ENCODE measurements at places on chromosomes 6 and 20. TPM values are rescaled to one million over a fixed set of nuclear protein-coding genes. Genes with fewer than 3 reads are reported as not detected.

Gene EMILIN3
- total RNA-seq = 0.53 TPM

Gene POU3F2
- not detected for total RNA-seq

Gene BEND6
- total RNA-seq = 1.3 TPM

Gene HSPA12B
- 64.8 TPM for total RNA-seq

DNA sequence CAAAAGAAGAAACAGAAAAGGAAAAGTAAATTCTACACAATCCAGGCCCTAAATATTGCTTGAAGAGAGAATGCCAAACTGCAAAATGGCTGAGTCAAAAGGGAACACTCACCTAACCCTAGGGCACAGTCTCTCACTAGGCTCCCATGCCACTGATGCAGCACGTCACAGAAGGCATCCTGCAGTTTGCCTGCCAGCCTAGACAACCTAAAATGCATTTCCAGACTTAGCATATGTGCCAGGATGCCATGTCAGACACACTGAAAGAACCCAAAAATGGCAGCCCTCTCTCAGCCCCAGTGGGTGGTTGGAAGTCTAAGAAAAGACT, 10.6 kb upstream of the SIRPD start:
- H3K27me3 ChIP-seq = no peaks in the 10 kb centered on the region
- no peaks in the 10 kb centered on the region for H3K36me3 ChIP-seq
- H3K4me1 ChIP-seq = no peaks in the 10 kb centered on the region
- no peak overlapping the region for H3K4me3 ChIP-seq
- no peak for DNase-seq

GRCh38 chr20:44083220-44083933, 103.6 kb downstream of the JPH2 start:
- DNase-seq = peak; percentile 61
- no peaks in the 10 kb centered on the region for H3K27me3 ChIP-seq
- no peak overlapping the region for H3K27ac ChIP-seq
- no peaks in the 10 kb centered on the region for H3K36me3 ChIP-seq

- H3K27me3 ChIP-seq = no peaks in the 10 kb centered on the region
- H3K4me1 ChIP-seq = no peaks in the 10 kb centered on the region
- peak; percentile 34 for DNase-seq
- peak within 1 kb of the TSS; percentile 70 for H3K4me3 ChIP-seq
These were observed at the start of gene MARCKS for GRCh38 chr6:113856625-113857555. Gene MARCKS (plus strand): TSS chr6:113857345. CDS start chr6:113857746, 401 bp downstream.

DNA sequence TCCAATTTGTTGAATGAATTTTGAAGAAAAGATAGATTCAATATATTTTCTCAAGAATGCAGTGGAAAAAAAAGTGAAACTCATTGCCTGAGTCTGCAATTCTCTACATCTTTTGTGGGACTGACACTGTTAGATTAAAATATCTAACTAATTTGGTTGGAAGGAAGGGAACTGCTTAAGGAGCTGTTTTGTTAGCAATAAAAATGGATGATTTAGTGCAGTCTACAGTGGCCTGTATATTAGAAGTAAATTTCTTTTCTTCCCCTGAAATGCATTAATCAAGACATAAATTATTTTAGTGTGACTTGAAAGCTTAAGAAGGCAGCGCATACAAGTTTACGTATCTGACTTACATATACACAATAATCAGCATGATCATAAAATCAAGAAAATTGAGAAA, 1332.6 kb downstream of the EPHA7 start:
- no peaks in the 10 kb centered on the region for H3K36me3 ChIP-seq
- no peaks in the 10 kb centered on the region for H3K27me3 ChIP-seq
- no peak overlapping the region for H3K4me3 ChIP-seq
- no peaks in the 10 kb centered on the region for H3K4me1 ChIP-seq
- no peak overlapping the region for H3K27ac ChIP-seq

DNA sequence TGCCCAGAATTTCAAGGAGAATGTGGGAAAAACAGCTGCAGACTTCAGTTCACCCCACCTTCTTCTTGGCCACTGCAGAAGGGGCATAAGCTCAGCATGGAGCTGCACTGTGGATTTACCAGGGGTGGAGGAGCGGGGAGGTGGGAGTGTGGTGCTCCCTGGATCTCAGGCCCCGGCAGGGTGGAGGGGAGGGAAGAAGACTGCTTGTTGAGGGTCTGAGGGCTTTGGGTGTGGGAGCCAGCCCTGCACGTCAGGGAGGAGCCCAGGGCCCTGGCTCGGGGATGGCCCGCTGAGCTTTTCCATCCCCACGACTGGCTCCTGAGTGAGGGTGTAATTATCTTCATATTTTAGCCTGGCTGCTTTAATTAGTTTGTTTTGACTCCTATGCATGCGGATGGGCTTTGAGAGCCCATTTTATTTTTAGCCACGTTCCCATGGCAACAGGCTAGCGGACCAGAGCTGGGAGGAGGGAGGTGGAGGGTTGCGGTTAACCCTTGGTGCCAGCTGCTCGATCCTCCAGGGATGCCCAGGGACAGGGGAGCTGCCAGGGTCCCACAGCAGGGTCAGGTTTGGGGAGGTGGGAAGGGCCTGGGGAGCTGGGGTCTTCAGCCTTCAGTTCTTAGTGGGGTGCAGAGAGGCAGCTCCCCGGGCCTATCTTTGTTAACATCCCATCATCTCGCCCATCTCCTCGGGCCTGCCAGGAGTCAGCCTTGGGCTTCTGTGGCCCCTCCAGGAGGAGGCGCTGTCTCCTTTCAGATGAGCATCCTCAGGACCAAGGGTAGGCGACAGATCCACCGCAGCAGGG, 68.2 kb downstream of the RAB44 start:
- H3K36me3 ChIP-seq = no peaks in the 10 kb centered on the region
- H3K27me3 ChIP-seq = no peaks in the 10 kb centered on the region
- H3K27ac ChIP-seq = no peak overlapping the region

- H3K27me3 ChIP-seq = peaks cover 9% of the 10 kb centered on the region
- no peak within 1 kb of the TSS for H3K27ac ChIP-seq
- H3K36me3 ChIP-seq = no peaks in the 10 kb centered on the region
- peak within 1 kb of the TSS; percentile 92 for H3K4me3 ChIP-seq
- no peak for DNase-seq
- peaks cover 8% of the 10 kb centered on the region for H3K4me1 ChIP-seq
These were observed at the start of gene SLC4A11 for GRCh38 chr20:3239026-3239866. Gene SLC4A11 (minus strand): TSS chr20:3239190. CDS start chr20:3239137, 53 bp downstream.

- peak within 1 kb of the TSS; percentile 53 for H3K4me3 ChIP-seq
- H3K36me3 ChIP-seq = no peaks in the 10 kb centered on the region
These were observed at the start of gene PAK5 for GRCh38 chr20:9838378-9839295. Gene PAK5 (minus strand): TSS chr20:9839076. CDS start chr20:9644328, 194,748 bp downstream.

DNA sequence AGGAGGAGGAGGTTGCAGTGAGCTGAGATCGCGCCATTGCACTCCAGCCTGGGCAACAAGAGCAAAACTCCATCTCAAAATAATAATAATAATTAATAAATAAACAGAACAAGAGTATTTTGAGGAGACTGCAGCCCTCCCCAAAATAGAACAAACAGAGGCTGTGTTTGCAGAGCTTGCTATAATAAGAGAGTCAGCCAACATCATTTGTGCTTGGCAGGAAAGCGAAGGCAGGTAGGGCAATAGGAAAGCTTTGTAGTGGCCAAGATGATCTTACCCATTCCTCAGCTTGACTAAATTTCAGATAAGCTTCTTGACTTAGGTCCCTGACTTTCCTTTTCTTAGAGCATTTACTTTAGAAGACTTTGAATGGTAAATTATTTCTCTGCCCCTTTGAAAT, 6.7 kb downstream of the C6orf141 start:
- no peak overlapping the region for H3K27ac ChIP-seq
- no peak for DNase-seq

DNA sequence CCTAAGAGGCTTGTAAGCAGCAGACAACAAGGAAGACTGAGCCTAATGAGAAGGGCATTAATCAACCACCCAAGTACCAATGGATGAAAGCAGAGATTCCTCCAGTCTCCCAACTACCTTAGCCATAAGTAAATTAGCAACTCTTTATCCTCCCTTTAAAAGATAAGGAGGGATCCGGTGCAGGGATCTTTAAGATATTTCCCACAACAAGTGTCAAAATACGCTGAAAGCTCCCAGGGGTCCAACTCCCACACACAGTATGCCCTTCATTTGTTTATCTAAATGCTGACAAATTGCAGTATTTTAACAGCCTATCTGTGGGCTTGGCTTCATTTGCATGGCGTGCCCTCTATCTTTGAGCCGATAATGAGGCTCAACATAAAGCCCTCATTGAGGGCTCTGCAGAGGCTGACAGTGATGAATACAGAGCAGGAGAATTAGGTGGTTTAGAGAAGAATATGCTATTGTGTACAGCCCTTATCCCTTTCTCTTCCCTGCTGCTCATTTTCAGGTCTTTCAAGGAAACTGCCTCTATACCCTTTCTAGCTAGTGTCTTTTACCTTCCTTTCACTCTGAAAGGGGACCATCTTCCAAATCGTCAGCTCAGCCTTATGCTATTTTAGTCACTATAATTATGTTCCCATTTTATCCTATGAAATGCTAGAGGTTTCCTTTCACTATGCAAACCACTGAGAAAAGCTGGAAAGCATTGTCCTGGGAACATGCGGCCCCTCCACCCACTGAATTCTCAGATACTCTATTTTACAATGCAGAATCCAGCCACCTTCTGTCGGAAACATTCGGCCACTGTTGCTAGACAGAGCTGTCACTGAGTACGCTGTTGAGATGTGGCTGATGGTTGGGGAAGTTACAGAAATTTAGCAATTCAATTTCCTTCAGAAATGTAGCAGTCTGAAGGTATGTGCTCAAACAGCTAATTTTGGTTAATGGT, 575.2 kb upstream of the JAG1 start:
- H3K4me1 ChIP-seq = no peaks in the 10 kb centered on the region
- H3K27me3 ChIP-seq = no peaks in the 10 kb centered on the region
- no peaks in the 10 kb centered on the region for H3K36me3 ChIP-seq
- no peak for DNase-seq

DNA sequence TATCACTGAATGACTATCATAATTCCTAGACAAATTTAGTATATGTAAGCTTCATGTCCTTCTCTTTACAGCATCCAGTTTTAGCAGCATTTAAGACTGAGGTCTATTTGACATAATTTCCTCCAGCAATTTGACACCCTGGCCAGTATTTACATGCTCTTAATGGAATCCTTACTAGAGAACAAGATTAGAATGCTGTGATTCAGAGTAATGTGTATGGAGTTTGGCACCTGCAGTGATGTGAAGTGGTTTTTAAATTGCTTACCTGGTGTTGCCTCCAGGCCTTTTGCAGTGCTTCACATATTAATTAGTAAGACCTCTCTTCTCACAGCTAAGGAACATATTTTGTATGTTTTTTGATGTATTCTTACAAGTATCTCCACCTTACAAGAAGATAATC, 9.8 kb downstream of the NKX2-4 start:
- no peak for DNase-seq
- H3K4me1 ChIP-seq = no peaks in the 10 kb centered on the region
- no peaks in the 10 kb centered on the region for H3K27me3 ChIP-seq
- H3K4me3 ChIP-seq = no peak overlapping the region

DNA sequence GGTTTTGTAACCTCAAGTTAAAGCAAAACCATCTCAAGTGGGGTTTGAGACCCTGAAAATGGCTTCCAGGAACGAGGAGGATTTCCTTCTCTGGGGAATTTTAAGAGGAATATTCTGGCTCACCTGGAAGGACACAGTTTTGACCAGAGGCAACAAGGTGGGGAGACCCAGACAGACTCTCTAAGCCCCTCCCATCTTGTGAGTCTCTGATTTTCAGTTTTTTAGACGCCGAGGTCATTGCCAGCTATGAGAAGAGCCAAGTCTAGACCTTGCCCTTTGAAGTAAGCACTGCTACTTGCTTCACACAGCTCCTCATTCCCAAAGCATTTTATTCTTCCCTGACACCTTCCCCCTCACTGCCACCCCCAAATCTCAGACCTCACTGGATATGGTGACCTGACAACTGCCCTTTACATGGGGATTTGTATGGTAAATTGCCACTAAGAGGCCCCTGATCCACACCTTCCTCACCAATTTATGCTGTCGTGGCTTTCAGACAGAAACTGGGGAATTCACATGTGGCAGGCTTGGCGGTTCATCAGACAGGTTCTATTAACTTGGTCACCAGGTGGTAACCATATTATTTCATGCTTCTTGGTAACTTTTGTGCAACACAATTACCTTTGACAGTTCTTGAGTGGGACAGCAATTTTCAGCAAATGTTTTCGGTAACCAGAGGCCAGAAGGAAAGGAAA, 116.2 kb downstream of the ISM1 start:
- H3K36me3 ChIP-seq = no peaks in the 10 kb centered on the region
- no peak overlapping the region for H3K4me3 ChIP-seq
- no peak overlapping the region for H3K27ac ChIP-seq
- no peaks in the 10 kb centered on the region for H3K27me3 ChIP-seq
- DNase-seq = no peak
- no peaks in the 10 kb centered on the region for H3K4me1 ChIP-seq

DNA sequence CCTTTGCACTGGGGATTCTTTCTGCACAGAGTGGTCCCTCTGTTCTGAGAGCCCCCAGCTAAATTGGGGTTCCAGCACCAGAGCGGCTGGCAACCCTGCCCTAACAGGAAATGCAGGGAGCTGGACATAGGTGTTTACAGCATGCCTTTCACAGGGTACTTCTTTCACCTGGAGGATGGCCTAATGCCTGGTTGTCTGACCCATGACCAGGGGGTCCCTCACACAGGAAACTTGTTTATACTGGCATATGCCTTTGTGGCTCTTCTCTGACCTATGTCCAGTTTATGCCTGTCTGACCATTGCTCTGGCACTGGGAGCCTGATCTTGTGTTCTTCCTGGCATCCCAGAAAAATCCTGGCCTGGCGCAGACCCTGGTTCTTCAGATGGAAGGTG, 66.1 kb downstream of the AFG1L start:
- no peaks in the 10 kb centered on the region for H3K27me3 ChIP-seq
- no peak overlapping the region for H3K4me3 ChIP-seq
- no peak overlapping the region for H3K27ac ChIP-seq
- H3K36me3 ChIP-seq = no peaks in the 10 kb centered on the region
- DNase-seq = no peak

DNA sequence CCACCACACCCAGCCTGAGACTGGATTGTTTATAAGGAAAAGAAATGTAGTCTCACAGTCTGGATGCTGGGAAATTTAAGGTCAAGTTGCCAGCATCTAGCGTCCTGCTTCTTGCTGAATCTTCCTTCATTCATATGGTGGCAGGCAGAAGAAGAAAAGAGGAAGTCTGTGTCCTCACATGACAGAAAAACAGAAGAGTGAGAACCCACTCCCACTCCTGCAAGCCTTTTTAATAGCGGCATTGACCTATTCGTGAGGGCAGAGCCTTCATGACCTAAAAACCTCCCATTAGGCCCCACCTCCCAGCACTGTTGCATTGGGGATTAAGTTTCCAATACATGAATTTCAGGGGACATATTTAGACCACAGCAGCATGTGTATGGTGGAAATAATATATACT, 160.8 kb upstream of the BMP2 start:
- no peak for DNase-seq
- no peak overlapping the region for H3K27ac ChIP-seq
- H3K27me3 ChIP-seq = no peaks in the 10 kb centered on the region
- H3K4me3 ChIP-seq = no peak overlapping the region

All from ascending aorta (tissue), 2 donors.